Cerebellar nuclear complex (tissue), 1 donor: ENCODE measurements at places on chromosomes 2 and 18.

DNA sequence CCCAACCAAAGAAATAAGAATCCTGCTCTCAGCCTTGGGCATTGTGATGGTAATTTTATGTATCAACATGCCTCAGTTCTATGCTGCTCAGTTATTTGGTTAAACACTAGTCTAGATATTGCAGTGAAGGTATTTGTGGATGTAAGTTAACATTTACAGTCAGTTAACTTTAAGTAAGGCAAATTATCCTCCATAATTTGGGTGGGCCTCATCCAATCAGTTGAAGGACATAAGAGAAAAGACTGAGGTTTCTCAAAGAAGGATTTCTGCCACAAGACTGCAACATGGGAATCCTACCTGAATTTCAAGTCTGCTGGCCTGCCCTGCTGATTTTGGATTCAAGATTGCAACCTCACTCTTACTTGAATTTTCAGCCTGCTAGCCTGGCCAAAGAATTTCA lies 975.5 kb upstream of the ACVR2A start:
- DNase-seq: no peak

DNA sequence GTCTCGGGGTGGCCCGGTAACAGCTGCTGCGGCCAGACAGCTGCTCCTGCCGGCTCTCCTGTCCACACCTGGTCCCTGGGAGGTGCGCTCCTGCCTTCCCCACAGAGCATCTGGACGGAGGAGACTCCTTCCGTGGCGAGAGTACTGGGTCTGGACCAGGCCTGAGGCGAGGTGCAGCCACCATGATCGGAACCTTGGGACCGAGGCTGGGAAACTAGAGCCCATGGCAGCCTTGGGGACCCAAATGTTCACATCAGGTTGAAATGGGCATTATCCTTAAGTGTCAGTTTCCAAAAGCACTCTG lies 628 bp downstream of the GIGYF2 start:
- DNase-seq: no peak

DNA sequence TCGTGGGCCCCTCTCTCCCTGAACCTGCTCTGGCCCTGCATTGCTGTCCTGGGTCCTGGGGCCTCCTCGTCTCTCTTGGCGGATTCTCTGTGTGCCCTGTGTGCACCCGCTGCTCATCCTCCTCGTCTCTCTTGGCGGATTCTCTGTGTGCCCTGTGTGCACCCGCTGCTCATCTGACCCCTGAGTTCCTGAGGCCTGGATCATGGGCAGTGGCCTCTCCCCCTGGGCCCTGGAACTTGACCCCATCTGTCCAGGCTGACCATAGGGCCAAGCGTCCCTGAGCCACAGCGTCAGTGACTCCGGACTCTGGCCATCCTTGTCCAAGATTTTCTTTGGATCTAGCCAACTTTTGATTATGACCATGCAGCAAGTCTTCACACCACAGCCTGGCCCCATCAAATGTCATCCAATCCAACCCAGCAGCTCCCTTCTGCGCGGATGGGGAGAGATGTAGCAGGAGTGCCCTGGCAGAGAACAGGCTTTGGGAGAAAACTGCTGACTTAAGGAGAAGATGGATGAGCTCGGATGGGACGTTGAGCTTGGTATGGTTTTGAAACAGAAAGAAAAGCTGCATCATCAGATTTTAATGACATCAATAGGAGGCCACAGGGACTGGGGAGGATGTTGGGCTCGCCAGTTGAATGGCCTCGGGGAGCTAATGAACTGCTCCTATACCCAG lies 455.1 kb upstream of the HS6ST1 start:
- no peak for DNase-seq

DNA sequence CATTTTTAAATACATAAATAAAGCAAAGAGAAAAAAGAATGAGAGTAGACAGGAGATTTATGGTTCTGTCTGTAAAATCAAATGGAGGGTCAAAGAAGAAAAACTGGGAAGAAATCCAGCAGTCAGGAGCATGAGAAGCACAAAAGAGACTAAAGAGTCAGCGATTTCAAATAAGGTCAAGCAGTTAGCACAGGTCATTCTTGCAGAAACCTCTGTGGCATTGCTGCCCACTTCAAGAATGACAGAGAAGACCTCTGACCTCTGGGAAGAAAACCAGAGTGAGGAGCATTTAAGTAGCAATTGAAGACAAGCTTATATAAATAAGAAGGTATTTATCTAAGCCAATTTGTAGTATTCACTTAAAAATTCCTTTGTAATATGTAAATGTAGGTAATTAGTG lies 172.0 kb upstream of the SPOPL start:
- DNase-seq: no peak

GRCh38 chr2:198273660-198274059 lies 469.3 kb downstream of the PLCL1 start:
- no peak for DNase-seq

DNA sequence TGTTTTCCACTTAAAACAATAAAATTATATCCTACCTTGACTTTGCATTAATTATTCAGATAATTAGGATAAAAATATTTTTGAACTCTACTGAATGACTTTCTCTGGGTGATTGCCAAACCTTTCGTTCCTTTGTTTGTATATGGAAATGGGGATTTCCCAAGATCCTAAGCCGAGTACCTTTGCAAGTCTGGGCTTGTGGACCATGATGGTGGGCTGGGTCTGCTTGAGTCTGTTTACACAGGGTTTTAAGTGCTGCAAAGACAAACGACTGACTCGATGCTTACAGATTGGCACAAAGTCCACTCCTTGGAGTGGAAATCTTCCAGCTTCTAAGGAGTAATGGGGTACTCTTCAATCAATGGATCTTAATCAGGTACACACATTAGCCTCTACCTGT lies 659.5 kb downstream of the TSN start:
- DNase-seq: no peak

DNA sequence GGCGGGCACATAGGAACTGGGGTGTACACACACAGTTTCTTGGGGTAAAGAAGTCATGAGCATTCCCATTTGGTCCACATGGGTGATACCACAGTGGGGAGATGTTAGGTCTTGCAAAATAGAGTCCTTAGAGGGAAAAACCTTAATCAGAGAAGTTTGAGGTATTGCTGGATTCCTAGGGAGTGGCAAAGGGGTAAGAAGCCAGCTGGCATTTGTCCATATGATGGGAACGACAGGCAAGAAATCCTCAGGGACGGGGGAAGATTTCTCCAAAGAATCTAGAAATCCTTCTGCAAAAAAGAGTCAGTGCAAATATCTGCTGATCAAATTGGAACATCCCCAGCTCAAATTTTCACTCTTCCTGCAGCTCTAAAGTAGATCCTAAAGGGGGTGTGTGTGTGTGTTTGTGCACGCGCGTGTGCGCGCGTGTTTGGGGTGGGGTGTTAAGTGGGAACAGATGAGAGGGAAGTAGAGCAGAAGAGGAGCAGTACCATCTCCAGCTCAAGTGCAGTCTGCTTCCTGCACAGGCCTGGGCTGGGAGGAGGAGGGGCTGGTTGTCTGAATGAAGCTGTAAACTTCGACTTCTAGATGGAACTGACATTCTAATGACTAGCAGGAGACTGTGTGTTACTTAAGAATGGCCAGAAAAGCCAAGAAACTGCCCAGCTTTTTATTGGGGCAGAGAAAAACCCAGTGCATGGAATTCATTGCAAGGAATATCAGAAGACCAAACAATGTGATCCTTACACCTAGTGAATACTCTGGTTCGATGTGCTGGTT lies 168.0 kb downstream of the SPP2 start:
- no peak for DNase-seq

GRCh38 chr2:205377324-205377723 lies 305.0 kb upstream of the NRP2 start:
- no peak for DNase-seq

GRCh38 chr18:22052405-22053105 lies 116.8 kb upstream of the GATA6 start:
- no peak for DNase-seq

DNA sequence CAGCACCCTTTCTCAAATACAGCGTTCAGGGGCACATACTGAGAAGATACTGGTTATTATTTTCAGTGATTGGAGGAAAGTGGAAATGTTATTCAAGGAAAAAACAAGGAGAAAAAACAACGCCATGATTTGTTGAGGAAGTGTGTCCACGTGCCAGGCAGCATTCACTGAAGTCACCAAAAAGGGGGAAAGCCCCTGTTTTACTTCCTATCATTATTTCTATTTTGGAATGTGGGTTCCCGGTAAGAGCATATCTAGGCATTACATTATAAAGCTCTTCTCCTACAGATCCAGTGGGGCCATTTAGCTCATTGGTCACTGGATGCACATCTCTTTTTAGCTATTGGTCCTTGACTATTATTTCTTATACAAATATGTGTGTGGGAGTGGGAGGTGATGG lies 518.7 kb downstream of the TXNL1 start:
- no peak for DNase-seq

GRCh38 chr18:12656605-12656937 lies 1.3 kb downstream of the SPIRE1 start:
- no peak for DNase-seq

DNA sequence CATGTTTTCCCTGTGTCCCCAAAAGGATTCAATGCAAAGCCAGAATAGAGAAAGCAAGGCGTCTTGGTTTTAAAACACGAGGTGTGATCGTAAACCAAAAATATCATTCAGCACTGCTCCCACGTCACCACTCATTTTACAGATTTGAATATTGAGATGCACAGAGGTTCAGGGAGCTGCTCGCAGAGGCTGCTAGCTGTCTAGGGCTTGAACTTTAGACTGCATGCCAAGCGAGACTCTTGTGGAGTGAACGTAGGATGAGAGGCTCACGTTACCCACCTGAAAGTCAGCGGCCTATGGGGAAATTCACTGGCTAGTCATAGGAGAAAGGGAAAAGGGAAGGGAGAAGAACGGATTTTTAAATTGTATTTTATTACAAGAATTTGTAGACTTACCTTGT lies 130.1 kb downstream of the MBP start:
- no peak for DNase-seq

DNA sequence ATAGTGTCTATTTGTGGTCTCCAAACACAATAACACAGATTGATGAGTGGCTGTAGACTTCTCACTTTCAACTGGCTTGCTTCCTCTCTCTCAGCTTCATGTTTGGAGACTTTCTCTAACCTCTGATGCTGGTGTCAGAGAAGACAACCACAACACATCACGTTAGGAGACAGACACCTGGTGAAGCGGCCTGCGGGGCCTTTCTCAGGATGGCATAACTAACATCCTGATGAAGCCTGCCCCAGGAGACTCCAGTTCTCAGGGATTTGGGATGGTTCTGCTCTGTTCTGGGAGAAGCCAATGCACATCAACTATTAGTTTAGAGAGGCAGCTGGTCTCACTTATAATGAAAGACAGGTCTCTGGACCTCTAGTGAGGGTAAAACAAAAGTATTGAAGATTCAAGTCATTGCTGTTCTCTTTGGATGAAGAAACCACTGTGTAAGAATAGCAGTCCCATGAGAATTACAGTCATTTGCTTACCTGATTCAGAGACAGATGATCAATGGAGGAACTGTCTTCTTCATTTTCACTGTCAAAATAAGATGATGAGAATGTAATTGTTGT lies 2.0 kb downstream of the IL1A start:
- DNase-seq: no peak

GRCh38 chr18:38565513-38565912 lies 999.9 kb upstream of the CELF4 start:
- no peak for DNase-seq

- no peak for DNase-seq
Measured at GRCh38 chr2:210179351-210179990, 8.3 kb upstream of the KANSL1L start.

DNA sequence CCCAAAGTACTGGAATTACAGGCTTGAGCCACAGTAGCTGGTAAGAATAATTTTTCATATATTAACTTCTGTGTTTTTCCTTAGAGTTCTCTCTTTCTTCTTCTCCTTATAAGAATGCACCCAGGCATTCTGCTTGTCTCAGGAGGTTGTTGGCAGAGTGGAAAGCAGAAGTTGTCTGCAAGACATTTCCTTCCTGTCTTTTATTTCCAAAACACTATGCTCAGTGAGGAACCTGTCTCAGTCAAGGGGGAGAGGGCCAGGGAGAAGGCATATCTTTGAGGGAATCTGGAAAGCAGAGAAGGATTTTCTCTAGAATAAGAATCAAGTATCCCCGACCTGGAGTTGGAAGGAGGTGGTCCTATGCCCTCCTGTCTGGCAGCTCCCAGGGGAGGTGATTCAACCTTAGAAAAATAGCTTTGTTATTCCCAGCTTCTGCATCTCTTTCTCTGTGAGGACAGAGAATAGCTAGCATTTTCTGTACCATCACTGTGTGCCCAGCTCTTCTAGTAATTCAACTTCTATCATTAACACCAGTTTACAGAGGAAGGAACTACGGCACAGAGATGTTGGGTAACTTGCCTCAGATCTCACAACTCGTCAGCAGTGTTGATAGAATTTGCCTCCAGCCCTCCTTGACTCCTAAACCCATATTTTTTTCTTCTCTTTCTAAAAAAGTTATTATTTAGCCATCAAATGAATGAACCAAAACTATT lies 3.8 kb upstream of the LPIN2 start:
- no peak for DNase-seq

- no peak for DNase-seq
Measured at GRCh38 chr2:226121046-226121738, 678.4 kb downstream of the IRS1 start.

DNA sequence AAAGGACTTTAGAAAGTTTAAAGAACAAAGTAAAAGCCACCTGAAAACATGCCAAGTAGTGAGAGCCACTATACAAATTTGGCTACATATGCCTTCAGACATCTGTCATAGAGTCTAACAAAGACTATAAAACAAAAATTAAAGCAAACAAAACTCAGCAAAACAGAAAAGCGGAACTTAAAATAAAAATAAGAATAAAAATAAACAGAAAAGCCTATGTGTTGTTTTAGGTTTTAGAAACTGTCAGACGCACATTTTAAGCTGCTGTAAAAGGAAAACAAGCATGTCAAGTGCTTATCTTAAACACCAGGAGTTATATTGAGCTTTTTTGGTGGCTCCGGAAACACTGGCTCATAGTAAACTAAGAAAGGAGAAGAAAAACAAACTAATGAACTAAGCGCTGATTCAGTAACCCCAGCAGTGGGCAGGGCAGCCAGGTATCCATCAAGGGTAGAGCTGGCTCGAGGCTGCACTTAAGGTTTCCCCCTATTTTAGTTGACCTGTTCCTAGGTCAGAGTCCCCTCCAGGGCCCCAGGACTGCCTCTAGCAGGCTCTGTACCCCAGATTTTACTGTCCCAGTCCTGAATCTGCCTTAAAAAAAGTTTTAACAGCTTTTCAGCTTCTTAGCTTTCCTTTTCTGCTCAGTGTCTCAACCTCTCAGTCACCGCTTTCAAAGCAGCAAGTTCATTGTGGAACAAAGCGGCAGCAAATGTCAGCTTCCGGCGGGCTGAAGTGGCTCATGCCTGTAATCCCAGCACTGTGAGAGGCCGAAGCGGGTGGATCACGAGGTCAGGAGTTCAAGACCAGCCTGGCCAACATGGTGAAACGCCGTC lies 15.4 kb upstream of the RMC1 start:
- DNase-seq: no peak

DNA sequence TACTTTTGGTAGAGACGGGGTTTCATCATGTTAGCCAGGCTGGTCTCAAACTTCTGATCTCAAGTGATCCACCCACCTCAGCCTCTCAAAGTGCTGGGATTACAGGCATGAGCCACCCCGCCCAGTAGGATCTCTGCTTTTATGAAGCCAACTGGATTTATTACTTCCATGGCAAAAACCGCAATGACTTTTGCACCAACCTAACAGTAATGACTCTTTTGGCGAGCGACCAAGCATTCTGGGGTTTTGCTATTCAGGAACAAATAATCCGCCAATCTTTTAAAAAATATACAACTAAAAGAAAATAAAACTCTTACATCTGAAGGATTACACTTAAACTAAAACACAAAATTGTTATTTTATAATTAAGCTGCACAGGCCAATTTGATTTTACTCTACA lies 260.6 kb downstream of the ZEB2 start:
- no peak for DNase-seq
